ENCODE measurements at places on chromosomes 7 and 10.

DNA sequence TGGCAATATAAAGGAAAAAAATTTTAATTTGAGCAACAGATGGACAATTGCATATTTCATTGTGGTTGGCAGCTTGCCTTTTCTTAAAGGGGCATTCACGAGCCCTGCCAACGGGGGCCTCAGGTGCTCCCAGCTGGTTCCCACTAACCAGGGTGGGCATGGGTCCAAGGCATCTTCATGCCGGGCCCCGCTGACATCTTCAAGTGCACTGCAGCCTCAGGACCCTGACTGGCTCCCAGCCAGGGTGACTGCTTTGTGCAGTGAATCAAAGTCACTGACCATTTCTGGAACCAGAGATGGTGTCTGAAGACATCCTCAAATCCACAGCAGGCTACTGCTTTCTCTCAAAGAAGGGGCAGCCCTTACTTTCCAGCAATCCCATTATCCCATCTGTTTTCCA, 275.2 kb upstream of the MGMT start:
- DNase-seq = no peak

- no peak for DNase-seq
Measured at GRCh38 chr10:31765541-31765940, 163.1 kb downstream of the ARHGAP12 start.

DNA sequence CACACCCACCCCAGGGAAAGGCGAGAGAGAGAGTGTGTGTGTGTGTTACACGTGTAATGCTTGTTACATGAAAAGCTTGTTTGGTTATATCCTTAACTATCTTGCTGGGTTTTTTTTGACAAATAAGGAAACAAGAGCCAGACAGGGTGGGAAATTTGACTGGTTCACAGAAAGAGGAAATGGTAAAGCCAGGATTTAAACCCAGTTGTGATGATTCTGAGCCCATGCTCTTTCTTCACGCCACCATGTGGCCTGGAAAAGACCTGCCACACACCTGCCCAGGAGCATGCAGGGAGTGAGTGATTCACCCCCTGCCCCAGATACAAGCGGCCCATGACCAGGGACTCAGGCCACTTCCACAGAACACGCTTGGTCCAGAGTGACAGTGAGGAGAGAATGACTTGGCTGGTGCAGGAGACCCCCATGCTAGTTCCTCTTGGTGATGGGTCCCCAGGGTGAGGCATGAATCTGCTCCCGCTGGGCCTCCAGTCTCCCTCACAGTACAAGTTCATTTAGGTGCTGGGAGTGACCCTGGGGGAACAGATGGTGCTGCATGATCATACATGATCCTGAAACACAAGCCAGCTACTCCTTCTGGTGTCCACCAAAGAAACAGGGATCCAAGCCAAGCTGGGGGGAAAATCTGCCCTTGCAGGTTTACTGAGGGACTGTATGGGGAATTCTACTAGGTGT, 21.0 kb upstream of the EIF5AL1 start:
- no peak for DNase-seq

DNA sequence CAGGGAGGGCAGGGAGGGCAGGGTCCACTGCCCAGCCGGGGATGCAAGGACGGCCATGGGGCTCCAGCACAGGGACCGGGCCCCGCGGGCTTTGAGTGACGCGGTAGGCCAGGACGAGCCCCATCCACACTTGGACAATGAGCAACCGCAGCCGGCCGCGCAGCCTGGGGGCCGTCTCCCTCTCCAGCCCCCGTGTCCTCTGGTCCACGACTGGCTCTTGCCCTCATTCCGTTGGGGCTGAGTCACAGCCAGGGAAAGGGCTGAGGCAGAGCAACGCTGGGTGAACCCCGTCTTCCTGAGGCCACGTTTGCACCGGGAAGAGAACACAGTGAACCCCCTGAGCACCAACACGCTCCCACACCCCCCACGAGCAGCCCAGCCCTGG, 23.7 kb downstream of the SHH start:
- no peak for DNase-seq

DNA sequence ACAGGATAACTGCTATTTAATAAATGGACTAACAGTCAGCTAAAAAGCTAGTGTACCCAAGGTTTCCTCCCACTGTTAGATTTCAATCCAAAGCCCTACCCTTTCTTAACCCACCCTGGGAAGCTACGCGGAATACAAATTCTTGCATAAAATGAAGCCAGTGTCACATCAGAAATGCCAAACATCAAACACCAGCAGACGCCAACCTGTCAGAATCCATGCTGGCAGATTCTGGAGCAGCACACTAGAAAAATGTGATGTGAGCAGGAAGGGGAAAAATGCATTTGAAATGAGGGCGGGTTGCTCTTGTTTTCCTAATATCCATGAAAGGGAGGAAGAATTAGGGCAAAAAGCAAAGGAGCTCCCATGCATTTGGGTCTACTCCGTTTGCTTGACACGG, 16.1 kb upstream of the JCAD start:
- no peak for DNase-seq

DNA sequence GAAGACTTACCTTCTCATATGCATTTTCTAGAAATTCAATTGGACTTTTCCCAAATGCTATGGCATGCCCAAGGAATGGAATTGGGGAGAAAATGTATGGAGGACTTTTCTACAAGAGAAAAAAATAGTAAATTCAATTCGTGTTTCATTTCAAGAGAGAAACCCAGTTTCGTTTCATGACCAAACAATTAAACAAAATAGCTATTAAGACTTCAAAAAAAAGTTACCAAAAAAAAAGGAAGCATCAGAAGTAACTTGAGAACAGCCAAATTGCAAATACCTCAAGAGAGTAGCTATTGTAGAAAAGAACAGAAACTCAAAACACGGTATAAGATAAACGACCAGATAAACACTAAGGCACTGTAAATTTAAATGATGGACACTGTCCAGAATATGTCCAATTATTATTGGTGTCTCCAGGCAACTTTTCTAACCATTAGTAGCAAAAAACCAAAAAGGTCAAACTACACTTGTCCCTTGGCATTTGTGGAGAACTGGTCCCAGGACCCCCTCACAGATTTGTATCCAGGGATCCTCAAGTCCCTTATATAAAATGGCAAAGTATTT, 2.4 kb downstream of the CYP51A1 start:
- DNase-seq = no peak

- no peak for DNase-seq
Measured at GRCh38 chr10:109987452-109988211, 20.2 kb upstream of the ADD3 start.

DNA sequence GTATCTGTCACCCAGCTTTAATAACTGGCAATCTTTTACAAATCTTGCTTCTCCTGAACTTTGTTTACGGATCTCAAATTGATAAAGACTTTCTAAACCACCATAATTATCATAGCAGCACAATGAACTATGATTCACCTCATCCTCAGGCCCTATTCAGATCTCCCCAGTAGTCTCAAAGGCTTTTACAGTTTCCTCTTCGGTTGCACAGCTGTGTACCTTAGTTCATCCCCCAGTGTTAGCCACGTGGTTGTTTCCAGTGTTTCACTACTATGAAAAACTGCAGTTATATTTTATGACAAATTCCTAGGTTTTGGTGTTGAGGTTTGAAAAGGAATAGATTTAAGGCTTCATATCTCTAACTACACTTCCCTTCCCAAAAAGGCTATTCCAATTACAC, 24.9 kb downstream of the PAXIP1 start:
- DNase-seq = no peak

DNA sequence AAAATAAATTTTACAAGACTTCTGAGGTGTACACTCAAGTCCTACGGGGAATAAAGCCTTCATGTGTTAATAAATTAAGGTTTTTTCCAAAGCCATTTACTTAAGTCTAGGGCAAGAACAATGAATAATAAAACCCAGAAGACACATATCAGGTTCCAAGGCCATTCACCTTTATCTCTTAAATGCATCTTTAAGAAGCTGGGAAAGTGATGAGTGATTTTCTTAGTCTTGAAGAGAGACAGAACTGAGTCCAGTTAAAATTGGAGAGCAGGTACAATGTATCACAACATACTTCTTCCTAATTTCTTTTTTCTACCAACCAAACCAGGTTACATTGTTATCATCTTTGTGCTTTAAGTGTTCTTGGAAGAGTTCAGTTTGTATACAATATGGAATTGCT, 189.5 kb downstream of the RAPGEF5 start:
- DNase-seq = no peak

DNA sequence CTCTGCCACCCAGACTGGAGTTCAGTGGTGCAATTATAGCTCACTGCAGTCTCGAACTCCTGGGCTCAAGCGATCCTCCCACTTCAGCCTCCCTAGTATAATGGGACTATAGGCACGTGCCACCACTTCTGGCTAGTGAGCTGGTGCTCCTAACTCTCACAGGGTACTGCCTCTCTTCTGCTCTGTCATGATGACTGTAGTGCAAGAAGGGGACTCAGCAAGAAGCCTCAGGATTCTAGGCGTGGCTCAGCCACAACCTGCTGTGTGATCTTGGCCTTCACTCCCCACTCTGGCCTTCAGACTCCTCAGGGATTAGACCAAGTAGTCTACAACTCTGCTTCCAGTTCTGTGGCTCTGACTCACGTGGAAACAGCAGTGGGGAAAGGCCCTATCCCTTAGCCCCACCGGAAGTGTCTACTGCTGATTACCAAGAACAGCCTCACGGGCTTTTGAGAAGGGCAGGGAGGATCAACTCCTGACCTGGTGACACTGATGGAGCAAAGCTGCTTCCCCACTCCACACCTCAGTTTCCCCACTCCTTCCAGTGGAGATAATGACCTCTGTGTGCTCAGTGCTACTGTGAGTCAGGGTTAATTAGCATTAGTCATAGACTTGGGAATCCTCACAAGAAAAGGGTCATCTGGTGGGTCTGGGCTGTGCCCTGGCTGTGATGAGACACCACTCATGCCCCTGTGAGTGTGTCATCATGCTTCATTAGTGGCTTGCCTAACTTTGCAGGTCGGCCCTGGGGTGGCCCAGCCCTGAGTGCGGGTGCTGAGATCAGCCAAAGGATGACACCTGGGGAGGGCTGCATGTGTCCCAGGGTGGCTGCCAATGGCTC, 41.1 kb downstream of the ZC3HC1 start:
- no peak for DNase-seq

DNA sequence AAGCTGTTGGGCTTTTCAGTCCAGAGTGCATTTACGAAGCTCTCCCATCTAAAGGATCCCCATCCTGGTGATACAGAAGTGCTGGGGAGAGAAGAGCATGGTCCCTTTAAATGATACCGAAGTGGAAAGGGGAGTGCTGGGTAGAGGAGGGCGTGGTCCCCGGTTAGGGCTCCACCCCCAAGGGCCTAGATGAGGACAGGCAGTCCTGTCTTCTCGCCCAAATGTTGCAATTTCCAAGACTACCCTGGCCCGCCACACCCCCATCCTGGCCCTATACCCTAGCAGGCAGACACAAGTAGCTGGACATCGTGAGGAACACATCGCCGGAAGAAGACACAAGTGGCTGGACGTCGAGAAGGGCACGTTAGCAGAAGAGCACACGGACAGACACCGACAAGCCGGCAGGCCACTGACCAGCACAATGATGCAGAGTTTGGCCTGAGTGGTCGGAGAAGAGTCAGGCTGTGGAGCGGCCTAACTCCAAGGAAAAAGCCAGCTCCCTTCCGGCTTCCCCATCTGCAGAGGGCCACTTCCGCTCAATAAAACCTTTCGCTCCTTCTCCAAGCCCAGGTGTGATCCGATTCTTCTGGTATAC, 439.5 kb upstream of the NRP1 start:
- DNase-seq = no peak

DNA sequence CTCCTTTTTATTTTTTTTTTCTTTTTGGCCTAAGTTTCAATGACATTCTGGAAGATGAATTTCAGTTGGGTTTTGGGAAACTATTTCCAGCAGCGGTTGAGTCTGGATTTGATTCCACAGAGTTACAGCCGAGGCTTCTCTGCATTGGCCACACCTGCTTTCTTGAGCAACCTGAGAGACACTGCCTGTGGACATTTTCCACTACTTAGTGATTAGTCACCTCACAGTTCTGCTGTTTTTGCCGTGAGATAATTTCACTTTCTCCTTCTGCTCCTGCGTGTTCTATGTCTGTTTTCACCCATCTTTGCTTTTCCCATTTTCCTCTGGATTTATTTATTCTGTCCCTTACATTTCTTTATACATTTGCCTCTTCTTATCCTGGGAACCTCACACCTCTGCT, 243.0 kb downstream of the BICC1 start:
- no peak for DNase-seq

- DNase-seq = no peak
Measured at GRCh38 chr10:45379891-45380540, 6.0 kb downstream of the ALOX5 start.

DNA sequence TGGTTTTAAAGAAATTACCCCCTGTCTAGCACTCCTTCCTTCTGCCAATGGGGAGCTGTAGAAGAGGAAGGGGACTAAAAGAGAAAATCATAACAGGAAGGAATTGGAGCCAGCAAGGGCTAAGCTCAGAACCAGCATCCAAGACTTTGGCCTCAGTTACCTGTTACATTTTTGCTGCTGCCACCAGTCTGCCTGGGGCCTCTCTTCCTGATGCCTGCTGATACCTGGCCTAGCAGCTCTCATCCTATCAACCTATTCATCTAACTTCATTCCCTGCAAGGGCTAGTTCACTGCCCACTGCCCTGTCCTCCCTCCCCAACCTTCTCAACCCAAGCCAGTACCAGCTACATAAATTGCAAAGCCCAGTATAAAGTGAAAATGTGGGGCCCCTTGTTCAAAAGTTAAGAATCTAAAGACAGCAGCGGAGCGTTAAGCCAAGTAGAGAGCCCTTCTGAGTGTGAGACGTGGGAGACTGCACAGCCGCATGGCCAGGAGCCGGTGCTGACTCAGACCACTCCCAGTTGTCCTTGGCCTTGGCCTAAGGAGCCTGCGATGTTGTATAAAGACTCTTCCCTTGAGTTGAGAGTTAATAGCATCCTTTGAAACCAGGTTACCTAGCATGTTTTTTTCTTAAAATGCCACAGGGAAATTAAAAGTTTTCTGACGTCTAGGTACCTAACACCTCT, 13.2 kb upstream of the AOC1 start:
- no peak for DNase-seq

- no peak for DNase-seq
Measured at GRCh38 chr10:88383276-88383675, 199.8 kb downstream of the RNLS start.

DNA sequence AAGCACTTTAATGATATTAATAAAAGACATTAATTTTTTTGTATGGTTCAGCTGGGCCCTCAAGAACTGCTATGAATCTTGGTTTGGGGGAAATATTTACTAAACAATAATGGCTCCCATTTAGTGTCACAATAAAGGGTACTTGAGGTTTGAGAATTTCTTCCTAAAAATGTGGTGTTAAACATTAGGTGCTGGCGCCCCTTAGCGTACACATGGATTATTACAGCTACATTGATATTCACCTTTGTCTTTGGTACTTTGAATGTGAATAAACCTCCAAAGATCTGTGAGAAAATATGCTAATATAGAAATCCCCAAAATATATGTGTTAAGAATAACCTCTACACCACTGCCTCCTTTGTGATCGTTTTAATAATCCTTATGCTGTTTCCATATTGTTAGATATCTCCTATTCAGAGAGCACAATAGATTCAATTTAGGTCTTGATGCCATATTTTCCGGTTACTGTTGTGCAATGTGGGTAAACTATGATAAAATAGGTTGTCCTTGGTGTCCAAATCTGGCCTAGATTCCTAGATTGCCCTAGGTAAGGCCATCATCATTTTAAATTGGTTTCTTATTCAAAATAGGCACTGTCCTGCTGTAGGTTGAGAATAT, 161.8 kb upstream of the CACNA2D1 start:
- DNase-seq = no peak

- DNase-seq = no peak
Measured at GRCh38 chr7:127946111-127946510, 85.1 kb downstream of the LRRC4 start.

GRCh38 chr7:157310676-157311185, 26.1 kb upstream of the DNAJB6 start:
- DNase-seq = no peak

GRCh38 chr7:39971924-39972323, 21.9 kb downstream of the CDK13 start:
- DNase-seq = no peak

All from activated CD8-positive, alpha-beta memory T cell treated with anti-CD3 and anti-CD28 coated beads for 4 hours (primary cell).